ENCODE measurements at places on chromosomes 1 and 21.

DNA sequence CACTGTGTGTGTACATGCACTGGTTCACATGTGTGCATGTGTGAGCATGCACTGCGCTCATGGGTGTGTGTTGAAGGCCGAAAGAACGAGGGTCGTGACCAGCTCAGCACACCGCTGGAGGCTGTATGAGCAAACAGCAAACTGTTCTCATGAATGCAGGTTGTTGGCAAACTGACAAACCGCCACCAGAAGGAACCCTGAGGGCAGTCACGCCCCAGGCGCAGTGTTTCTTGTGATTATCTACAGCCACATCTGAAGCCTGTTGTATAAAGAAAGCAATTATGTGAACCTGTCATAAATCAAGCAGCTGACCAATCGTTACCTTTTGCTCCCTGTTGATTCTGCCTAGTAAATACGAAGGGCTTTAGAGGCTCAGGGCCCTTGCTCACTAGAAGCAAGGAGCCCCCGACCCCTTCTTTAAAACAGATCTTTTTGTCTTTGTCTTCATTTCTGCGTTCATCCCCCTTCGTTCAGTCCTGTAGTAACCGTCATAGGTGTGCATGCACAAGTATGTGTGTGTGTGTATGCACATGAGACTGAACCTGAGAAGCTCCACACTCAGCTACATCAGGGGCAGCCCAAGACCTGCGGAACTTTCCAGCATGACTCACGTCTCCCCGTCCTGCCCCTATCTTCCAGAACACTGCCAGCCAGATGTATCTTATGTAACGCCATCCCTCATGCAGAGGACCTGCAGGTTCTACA is 16.8 kb upstream of the RIPK4 start:
- no peak for DNase-seq

GRCh38 chr1:111873460-111874030 is 115.9 kb downstream of the KCND3 start:
- no peak for DNase-seq

DNA sequence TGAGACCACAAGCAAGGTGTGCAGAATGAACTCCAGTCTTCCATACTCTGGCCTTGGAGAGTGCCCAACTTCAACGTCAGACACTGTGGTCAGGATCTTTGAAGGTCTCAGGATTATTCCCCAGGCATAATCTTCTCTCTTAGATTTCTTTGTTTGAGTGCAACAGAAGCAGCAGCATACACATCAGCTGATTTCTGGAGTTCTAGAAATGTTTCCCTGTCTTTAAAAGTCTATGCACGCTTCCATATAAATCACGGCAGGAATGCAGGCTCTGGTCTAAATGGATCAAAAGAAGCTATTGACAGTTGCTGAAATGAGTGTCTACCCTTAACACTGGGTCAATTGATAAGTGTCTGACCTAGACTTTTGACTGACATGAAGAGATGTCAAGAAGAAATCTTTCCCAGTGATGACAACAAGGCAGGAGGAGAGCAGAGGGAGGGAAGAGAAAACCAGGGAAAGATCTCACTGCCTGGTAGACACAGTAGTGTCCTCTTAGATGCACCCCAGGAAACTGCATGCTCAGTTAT is 279.7 kb downstream of the SPATA17 start:
- DNase-seq = no peak

GRCh38 chr1:61973100-61973837 is 221.4 kb upstream of the L1TD1 start:
- no peak for DNase-seq

DNA sequence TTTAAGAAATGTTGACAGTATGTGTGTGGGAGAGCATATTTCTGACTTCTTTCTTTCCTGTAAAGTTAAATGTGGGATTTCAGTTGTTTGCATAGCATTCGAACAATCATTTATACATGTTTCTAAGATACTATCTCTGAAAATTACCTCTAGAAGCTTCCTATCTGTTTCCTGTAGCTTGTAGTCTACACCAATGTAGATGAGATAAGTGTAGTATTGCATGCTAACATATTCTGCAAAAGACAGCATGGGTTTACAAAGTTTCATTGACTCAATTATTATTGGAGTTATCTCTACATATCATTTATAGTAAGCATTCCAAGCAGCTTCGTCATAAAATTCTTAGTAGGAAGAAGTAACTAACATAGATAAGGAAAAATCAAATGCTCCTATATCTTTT is 98.9 kb upstream of the DPYD start:
- no peak for DNase-seq

DNA sequence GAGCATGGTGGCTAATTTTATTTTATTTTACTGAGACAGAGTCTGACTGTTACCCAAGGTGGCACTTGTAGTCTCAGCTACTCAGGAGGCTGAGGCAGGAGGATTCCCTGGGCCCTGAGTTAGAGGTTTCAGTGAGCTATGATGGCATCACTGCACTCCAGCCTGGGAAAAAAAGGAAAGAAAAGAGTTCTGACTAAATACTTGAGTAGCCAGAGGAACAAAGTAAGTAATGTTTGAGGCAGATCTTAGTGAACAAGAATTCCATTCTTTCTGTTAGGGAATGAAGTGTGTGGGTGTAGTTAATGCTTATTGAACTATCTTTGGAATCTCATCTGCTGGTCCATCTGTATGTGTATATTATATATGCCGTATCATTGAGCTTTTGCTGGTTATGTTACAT is 13.1 kb upstream of the EVI5 start:
- no peak for DNase-seq

- no peak for DNase-seq
Measured at GRCh38 chr1:228541725-228542124, 54.5 kb downstream of the RNF187 start.

Data from stimulated activated CD8-positive, alpha-beta memory T cell treated with anti-CD3 and anti-CD28 coated beads, Interleukin-15, amount 100 ng/mL, for 24 hours (primary cell).